ENCODE measurements at places on chromosomes 3 and 15. TPM values are rescaled to one million over a fixed set of nuclear protein-coding genes. Genes with fewer than 3 reads are reported as not detected.

DNA sequence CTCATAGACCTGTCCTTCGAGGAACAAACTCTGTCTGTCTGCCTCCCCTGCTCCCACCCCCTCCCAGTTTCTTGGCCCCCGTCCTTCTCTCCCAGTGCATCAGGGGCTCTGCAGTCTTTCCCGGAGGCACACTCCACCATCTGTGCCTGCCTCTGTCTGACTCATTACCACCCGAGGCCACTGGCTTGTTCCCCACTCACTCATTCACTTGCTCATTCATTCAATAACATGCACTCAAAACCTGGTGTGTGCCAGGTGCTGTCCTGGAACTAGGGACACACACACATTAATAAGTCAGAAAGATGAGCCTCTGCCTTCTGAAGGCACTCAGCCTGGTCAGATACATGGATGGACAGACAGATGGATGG lies 12.4 kb downstream of the AMIGO3 start:
- DNase-seq: no peak

- DNase-seq: no peak
Measured at GRCh38 chr3:173744895-173745294, 347.4 kb downstream of the NLGN1 start.

GRCh38 chr3:187967993-187968392 lies 186.0 kb upstream of the LPP start:
- DNase-seq: no peak

DNA sequence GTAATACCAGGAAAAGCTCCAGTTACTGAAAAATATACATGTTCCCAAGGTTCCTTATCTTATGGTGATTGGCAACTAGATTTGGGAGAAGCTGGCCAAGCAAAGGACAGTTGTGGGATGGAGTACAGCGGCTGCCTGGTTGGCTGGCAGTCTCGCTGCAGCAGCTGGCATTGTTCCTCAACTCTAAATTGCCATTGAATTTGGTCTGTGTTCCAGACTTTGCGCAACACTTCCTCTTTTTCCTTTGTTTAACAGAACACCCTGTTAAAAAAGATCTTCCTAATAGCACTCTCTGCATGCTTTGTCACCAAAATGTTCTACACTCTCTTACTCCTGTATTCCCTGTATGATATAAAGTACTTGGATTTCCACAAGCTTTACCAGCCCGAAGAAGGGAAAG lies 420.6 kb upstream of the RBMS3 start:
- DNase-seq: peak; percentile 83

- DNase-seq: no peak
Measured at GRCh38 chr15:41180206-41180789, 50.3 kb downstream of the EXD1 start.

GRCh38 chr15:96053031-96053780 lies 277.3 kb upstream of the NR2F2 start:
- DNase-seq: peak; percentile 82

DNA sequence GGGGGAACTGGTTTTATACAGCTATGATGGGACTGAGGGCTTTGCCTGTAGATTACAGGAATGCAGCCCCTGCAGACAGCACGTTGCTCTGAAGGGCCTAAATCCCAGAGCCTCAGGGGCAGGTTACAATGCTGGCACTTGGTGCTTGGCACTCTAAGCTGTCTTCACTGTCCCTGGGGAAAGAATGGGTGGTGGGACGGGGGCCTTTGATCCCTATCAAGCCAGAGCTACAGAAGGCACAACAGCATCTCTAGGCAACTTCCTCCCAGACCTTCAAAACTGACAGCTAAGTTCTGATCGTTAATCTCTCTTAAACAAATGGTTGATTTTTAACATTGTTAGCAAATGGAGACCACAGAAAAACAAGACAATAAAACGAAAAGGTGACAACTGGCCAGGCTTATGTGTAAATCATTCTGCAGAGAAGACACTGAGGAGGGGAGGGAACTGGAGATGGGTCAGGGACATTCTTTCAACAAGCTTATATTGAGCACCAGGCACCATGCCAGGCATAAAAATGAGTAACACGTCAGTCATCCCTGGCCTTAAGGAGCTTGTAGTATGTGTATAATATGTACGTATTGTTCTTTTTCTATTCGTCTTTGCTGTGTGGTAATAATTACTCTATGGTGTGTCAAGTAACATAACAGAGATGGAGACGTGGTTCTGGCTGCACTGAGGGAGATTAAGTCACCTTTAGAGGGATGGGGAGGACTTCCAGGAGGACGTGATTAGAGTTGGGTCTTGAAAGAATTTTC lies 49.1 kb downstream of the CA12 start:
- DNase-seq: no peak

GRCh38 chr3:113253702-113254101 lies 42.3 kb downstream of the BOC start:
- no peak for DNase-seq

- DNase-seq: no peak
Measured at GRCh38 chr3:176794406-176794805, 402.9 kb downstream of the TBL1XR1 start.

DNA sequence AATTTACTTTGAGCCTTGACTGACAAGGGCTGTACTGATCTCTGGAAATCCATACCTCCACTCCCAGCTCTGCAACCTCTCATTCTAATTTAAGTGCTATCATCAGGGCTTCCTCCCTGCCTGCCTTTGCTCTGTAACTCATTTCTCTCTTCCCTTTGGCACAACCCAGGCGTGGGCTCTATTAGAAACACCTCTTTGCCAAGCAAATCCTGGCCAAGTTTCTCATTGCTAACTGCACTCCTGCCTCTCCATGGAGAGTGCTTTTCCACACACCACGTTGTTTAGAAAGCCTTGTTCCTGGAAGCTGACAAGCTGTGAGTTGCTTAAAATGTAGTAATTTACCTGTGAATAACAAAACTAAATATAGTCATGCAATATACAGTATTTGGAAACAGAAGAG lies 20.1 kb upstream of the FSTL1 start:
- no peak for DNase-seq

The PSTPIP1 gene
- 5.9 TPM for total RNA-seq

All from right cardiac atrium (tissue), 5 donors.